ENCODE measurements at places on chromosomes 6 and 20.

DNA sequence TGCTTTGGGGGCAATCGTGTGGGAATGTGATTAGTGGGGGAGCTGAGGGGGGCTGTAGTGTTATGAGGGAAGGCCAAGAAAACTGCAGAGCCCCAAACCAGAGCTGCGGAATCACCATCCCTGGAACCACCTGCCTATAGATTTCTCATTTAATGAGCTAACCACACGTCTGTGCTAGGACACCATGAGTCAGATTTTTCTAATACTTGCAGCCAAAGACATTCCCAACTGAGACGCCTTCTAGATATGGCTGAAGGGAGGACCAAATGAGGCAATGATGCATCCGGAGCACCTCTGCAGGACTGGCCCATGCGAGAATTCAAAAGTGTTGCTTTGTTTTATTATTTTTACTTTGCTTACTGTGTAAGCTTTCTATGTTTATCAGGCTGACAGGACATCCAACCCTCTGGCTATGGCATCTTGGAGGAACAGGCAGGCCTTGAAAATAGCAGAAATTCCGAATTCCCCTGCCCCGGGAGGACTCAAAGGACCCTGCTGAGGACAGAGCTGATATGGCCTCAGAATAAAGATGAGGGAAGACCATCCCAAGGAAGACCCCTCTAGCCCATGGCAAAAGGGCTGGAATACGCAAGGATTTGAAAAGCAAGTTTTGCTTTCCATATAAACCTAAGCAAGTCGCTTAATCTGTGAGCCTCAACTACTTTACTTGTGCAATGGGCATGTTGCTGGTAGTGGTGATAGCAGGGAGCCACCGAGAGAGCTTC lies 3.1 kb upstream of the PTGIS start:
- no peak for DNase-seq

- no peak for DNase-seq
Observed at GRCh38 chr6:9307786-9308185, 872.4 kb upstream of the SLC35B3 start.

DNA sequence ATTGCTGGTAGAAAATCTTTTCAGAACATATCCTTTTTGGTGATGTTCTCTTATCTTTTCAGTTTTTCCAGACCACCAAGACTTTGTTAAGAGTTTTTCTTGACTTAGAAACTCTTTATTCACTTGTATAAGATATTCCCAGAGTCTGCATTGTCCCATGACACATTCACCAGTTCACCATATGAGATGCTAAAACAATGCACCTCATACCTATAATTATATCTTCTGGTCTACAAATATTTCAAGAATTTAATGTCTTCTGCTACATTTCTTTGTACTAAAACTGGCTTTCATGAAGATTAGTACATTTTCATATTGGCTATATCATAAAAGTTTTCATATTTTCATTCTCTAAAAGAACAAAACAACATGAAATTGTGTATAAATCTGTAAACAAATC lies 111.3 kb downstream of the ADGRG6 start:
- no peak for DNase-seq

- no peak for DNase-seq
Observed at GRCh38 chr20:36091561-36092397, 62.8 kb upstream of the EPB41L1 start.

DNA sequence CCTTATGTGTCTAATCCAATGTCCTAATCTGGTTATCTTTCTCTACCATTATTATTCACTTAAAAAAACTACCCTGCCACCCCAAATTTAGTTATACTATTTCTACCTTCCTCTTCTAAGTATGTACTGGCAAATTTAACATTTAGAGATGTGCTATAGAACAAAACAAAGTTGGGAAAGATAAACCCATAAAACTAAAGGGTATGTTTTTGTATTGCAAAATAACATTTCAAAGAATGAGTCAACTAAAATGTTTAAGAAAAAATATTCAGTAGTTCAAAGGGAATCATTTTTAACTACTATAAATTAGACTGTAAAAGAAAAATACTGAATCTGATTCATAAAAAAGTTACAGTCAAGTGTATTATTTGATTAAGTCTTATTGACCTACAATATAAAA lies 103.0 kb downstream of the LMBRD1 start:
- no peak for DNase-seq

GRCh38 chr20:10225439-10226060 lies 6.9 kb downstream of the SNAP25 start:
- DNase-seq, result peak; percentile 3

Data from hematopoietic multipotent progenitor cell treated with erythropoietin and hydrocortisone succinate and interleukin-3 and kit ligand, for 15 days (in vitro differentiated cells).